ENCODE measurements at places on chromosomes 7 and 10. TPM values are rescaled to one million over a fixed set of nuclear protein-coding genes. Genes with fewer than 3 reads are reported as not detected.

DNA sequence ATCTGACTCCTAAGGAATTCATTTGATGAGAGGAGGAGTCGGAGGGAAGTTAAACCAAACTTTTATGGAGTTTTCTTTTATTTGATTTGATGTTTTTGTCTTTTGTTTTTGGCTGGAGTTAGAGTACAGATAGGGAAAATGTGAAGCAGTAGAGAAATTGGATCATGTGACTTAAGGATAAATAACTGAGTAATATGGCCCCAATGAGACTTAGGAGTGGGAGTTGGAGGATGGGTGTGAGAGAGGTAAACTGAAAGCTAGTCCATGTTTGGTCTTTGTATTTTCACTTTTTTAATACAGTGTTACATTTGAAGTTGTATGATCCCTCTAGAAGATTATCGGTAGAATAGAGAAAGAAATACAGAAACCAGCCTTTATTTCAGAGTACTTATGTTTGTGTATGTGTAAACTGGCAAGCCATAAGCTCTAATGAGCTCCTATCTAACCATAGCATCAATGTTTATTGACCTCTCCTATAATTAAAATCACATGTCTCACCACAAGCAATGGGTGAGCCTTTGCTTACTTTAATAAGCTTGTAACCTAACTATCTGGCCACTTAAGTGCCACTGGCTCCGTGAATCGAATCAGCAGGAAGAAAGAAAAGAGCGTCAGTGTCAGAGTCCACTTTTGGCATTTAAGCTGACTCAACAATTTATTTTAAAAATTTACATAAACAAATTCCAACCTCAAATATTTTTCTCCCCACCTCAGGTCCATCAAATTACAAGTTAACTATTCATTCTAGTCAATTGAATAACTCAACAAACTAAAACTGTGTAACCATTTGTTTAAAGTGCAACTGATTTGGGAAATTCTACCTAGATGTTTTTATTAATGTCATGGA, 113.8 kb downstream of the EPDR1 start:
- H3K4me1 ChIP-seq, result no peaks in the 10 kb centered on the region
- H3K27me3 ChIP-seq, result no peaks in the 10 kb centered on the region
- H3K36me3 ChIP-seq, result no peaks in the 10 kb centered on the region
- H3K27ac ChIP-seq, result no peak overlapping the region
- no peak overlapping the region for H3K4me3 ChIP-seq

GRCh38 chr10:30842894-30843293, 188.8 kb downstream of the ZNF438 start:
- no peaks in the 10 kb centered on the region for H3K36me3 ChIP-seq
- no peaks in the 10 kb centered on the region for H3K27me3 ChIP-seq
- H3K4me3 ChIP-seq, result no peak overlapping the region
- H3K27ac ChIP-seq, result no peak overlapping the region

DNA sequence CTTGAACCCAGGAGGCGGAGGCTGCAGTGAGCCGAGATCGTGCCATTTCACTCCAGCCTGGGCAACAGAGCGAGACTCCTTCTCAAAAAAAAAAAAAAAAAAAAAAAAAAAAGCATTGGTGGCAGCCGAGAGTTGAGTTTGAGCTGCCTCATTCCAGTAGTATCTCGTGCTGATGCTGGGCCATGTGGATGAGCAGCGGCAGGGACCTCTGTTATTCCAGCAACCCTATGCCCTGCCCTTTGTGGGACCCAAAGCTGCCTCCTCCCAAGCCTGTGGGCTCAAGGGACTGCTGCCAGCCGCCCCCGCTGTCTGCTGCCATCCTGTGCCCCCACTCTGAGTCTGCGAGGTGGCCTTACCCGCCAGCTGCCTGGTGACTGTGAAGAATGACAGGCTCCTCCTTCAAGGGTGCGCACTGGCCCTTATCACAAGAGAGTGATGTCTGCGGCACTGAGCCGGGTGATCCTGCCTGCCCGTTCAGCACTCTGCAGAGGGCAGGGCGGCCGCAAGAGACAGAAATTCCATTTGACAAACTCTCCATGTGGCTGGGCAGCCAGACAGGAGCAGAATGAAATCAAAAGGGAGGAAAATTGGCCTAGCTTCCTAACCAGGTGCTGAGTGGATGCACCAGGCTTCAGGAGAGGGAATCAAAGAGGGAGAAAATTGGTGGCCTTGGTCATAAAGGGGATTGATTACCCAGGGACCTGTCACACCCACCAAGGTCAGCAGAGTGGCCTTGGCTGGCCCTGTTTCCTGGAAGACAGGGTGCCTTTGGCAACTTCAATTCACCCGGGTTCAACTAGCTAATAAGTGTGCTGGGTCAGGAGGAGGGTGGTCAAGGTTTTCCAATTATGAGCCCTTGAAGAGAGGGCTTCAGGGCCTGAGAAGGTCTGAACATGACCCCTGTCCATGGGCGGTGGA, 65.3 kb upstream of the ZMIZ1 start:
- no peaks in the 10 kb centered on the region for H3K27me3 ChIP-seq
- no peak overlapping the region for H3K27ac ChIP-seq
- no peak overlapping the region for H3K4me3 ChIP-seq
- no peaks in the 10 kb centered on the region for H3K36me3 ChIP-seq

DNA sequence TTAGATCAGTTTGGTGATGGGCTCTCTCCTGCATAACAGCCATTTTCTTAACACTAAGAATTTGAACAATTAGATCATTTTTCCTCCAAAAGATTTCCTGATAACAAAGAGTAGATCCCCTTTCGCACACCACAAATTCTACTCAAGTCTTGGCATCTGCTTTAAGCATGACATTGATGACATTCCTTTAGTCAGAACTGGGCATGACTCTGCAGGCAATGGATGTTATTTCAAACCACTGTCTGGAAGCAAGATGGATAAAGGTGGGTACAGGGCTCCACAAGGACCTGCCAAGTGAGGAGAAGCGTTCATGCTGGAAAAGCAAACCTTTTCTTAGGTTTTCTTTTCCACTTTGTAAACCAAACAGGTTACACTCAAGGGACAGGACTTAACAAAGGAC, 123.5 kb downstream of the GLCCI1 start:
- DNase-seq, result no peak
- no peak overlapping the region for H3K4me3 ChIP-seq
- peaks cover 8% of the 10 kb centered on the region for H3K36me3 ChIP-seq
- H3K27ac ChIP-seq, result no peak overlapping the region

The HHEX gene
- 1.8 TPM for total RNA-seq

GRCh38 chr10:89275383-89275782, 23.8 kb upstream of the LIPA start:
- H3K27me3 ChIP-seq, result no peaks in the 10 kb centered on the region
- no peak overlapping the region for H3K27ac ChIP-seq
- DNase-seq, result no peak
- no peaks in the 10 kb centered on the region for H3K4me1 ChIP-seq
- H3K4me3 ChIP-seq, result no peak overlapping the region
- H3K36me3 ChIP-seq, result no peaks in the 10 kb centered on the region

GRCh38 chr10:43204042-43204942, 62.6 kb downstream of the RASGEF1A start:
- peaks cover 9% of the 10 kb centered on the region for H3K36me3 ChIP-seq
- H3K4me3 ChIP-seq, result peak overlapping the region; percentile 86
- no peak overlapping the region for H3K27ac ChIP-seq
- no peaks in the 10 kb centered on the region for H3K4me1 ChIP-seq
- H3K27me3 ChIP-seq, result no peaks in the 10 kb centered on the region

- no peak overlapping the region for H3K4me3 ChIP-seq
- H3K27me3 ChIP-seq, result no peaks in the 10 kb centered on the region
- peaks cover 95% of the 10 kb centered on the region for H3K36me3 ChIP-seq
- no peak overlapping the region for H3K27ac ChIP-seq
- H3K4me1 ChIP-seq, result no peaks in the 10 kb centered on the region
- no peak for DNase-seq
Observed at GRCh38 chr10:5917305-5917704, 27.3 kb downstream of the FBH1 start.

The FAS gene
- total RNA-seq, result 3.1 TPM

DNA sequence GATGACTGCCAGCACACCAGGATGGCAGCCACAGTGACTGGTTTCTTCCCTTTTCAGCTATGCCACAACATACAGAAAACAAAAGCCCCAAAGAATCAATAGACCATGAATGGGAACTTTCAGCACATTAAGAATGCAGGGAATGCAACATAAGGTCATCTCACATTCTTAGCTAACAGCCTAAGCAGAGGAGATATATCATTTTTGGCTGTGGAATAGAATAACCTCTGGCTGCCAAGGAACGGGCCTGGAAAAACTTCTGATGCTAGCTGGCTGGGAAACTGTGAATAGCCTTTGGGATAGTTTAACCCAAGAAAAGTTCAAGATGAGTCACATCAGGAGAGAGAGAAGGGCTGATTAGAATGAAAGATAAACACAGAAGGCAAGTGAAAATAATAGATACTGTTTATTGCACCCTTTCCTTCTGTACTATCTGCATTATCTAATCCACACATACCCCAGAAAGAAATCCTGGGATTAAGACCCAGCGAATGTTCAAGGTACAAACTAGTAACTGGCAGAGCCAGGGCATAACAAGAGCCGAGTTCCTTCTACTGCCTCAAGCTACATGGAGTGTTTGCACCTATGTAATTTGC, 169.2 kb downstream of the SEMA3A start:
- H3K4me1 ChIP-seq, result no peaks in the 10 kb centered on the region
- H3K36me3 ChIP-seq, result peaks cover 20% of the 10 kb centered on the region
- no peak overlapping the region for H3K27ac ChIP-seq
- no peaks in the 10 kb centered on the region for H3K27me3 ChIP-seq

The LIPK gene
- not detected for total RNA-seq

The DDX50 gene
- 50.2 TPM for total RNA-seq

DNA sequence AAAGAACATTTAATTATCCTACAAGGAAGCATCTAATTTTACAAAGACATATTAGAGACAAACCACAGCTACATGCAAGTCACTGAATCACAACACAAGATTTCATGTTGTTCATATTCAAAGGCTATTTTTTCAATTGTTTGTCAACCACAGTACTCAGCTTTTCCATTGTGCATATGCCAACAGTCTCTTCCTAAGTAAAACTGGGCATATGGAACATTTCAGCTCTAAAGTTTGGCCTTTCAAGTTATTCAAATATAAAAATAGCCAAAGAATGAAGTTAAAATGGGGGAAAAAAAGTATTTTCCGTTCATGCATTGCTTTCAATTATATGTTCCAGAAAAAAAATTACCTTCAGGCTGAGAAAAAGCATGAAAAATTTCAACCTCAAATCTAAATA, 537.9 kb downstream of the PLXDC2 start:
- H3K36me3 ChIP-seq, result peaks cover 2% of the 10 kb centered on the region
- no peaks in the 10 kb centered on the region for H3K27me3 ChIP-seq
- H3K4me1 ChIP-seq, result no peaks in the 10 kb centered on the region
- H3K4me3 ChIP-seq, result no peak overlapping the region
- DNase-seq, result no peak

- no peaks in the 10 kb centered on the region for H3K27me3 ChIP-seq
- peaks cover 4% of the 10 kb centered on the region for H3K4me1 ChIP-seq
- no peak overlapping the region for H3K4me3 ChIP-seq
- H3K36me3 ChIP-seq, result no peaks in the 10 kb centered on the region
- H3K27ac ChIP-seq, result no peak overlapping the region
Observed at GRCh38 chr10:103544657-103545310, 51.3 kb downstream of the NEURL1 start.

DNA sequence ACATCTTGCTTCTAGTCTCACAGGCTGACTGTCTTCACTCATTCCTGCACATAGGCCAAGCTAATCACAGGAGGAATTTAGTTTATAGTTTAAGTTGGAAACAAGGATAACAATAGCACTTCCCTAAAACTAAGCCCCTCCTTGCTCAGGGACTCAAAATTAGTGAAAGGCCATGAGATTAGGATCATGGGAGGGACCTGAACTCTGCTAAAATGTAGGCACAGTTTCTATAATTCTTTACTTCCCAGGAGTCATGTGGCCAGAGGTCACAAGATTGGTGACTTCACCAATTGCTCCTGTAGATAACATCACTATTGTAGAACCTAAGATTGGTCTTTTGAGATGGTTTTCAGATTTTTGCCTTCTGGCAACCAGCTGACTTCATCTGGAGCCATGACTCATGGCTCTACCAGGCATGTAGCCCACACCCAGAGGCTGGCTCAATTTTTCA, 14.8 kb upstream of the UPP1 start:
- H3K4me3 ChIP-seq, result no peak overlapping the region
- no peak for DNase-seq
- H3K36me3 ChIP-seq, result no peaks in the 10 kb centered on the region
- H3K4me1 ChIP-seq, result no peaks in the 10 kb centered on the region

DNA sequence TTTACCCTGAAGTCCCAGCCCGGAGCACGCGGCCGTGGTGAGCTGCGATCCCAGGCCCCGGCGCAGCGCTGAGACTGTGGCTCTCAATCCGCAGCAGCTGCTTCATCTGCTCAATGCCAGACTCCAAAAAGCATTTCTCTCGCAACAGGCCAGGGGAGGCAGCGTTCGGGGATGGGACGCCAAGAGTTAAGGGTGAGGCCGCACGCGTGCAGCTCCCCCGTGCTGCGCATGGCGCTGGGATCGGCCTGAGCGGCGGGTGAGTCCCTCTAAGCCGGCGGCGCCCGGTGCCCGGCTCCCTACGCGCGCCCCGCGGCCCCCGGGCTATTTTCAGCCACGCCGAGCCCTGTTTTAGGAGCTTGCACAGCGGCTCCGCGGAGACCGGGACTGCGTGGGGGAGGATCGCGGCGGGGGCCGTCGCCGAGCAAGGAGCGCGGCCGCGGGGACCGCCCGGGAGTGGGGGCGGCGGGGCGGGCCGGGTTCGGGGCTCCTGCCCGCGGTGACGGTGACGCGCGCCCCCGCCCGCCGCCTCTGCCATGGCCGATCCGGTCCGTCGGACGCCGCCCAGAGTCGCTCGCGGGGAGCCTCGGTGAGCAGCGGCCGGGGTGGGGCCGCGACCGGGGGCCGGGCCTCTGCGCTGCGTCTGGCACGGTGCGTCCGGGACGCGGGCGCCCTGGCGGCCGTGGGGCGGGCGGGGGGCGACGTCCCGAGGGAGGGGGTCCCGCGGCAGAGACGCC, 29.4 kb upstream of the JAKMIP3 start:
- no peak overlapping the region for H3K27ac ChIP-seq
- peaks cover 16% of the 10 kb centered on the region for H3K27me3 ChIP-seq
- no peaks in the 10 kb centered on the region for H3K36me3 ChIP-seq
- DNase-seq, result peak; percentile 40
- H3K4me1 ChIP-seq, result no peaks in the 10 kb centered on the region

DNA sequence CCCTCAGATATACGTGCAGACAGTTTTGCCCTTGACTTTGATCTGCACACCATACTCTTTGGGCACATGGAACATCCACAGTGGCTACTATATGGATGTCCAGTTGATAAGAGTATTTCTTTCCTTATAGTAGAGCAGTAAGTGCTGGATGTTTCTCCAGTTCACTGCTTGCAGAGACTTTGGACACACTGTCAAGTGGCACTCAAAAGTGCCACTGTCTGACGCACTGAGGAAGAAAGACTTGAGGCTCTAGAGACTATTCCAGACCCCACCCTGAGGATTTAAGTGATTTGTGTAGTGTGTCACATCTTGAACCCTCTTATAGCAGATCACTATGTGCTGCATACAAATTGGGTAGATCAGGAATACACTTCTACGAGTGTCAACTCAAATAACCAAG, 179.1 kb downstream of the GNAI1 start:
- no peaks in the 10 kb centered on the region for H3K27me3 ChIP-seq
- no peaks in the 10 kb centered on the region for H3K36me3 ChIP-seq
- no peak overlapping the region for H3K4me3 ChIP-seq
- no peak overlapping the region for H3K27ac ChIP-seq
- DNase-seq, result no peak
